CD4-positive, alpha-beta T cell (primary cell): ENCODE measurements at places on chromosomes 1 and 21. TPM values are rescaled to one million over a fixed set of nuclear protein-coding genes. Genes with fewer than 3 reads are reported as not detected.

UHMK1 gene
- total RNA-seq, result 47.3 TPM

FAM177B gene
- total RNA-seq, result not detected

DNA sequence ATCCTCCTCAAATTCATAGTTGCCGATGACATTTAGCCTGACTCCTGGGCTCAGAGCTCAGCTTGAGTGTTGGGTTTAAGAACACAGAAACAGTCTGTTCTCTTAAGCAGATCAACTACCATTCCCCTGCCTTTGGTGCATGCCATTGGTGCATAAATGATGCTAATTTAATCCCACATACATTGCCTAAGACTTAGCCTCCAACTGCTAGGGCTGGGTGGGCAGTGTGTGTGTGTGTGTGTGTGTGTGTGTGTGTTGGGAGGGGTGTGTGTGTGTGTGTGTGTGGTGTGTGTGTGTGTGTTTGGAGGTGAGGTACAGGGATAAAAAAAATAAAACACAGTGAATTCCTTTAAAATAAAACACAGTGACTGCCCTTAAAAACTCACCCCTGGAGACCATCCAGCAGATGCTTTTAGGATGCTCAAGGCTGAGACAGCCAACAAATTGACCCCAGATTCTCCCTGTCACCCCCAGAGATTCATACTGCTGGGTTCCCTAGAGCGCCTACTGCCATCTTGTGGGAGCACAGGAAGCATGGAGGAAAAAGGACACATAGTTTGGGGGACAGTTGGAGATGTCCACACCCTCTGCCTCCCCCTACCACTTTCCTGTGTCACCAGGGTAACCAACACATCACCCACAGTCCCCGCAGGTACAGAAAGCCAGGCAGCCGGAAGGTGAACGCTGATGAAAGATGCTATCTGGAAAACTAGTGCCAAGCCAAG is 30.6 kb downstream of the KLHDC7A start:
- DNase-seq, result no peak

DNA sequence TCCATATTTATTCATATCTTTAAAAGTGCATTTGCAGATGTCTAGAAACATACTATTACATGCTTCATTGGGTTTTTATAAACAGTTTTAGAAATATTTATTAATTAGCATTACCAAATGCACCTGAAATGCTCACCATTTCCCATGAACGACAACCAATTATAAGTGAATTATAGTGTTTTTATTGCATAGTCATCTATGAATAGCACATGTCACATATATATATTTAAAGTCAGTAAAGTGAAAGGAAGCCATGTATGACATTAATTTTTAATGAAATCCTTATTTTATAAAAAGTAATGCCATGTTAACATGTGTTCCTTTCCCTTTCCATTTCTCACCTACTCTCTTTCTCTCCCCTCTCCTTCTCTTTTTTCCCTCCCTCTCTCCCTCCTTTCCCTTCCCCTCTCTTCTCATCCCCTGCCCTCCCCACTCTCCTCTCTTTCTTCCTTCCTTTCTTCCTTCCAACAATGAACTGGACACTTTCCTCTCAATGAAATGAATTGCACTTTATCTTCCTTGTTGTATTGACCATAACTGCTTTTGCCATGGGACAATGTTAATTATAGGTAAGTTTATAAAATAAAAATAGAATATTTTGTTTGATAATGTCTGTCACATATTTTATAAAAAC is 179.3 kb downstream of the NCAM2 start:
- no peak for DNase-seq

GREM2 gene
- 0.28 TPM for total RNA-seq

C8B gene
- not detected for total RNA-seq

DNA sequence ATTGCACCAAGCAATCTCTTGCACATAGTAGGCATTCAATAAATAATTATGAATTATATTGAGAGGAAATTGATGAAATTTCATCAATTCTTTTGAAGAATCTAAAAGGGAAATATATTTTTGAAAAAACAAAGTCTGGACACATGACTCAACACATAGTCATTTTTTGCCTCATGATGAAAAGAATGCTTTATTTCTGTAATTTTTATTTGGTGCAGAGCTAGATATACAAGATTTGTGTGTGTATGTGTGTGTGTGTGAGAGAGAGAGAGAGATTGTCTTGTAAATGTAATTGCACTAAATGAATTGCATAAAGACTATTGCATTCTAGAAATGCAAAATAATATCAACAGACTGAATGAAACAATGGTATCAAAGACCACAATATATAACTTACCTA is 206.2 kb upstream of the C1orf87 start:
- DNase-seq, result no peak

DNA sequence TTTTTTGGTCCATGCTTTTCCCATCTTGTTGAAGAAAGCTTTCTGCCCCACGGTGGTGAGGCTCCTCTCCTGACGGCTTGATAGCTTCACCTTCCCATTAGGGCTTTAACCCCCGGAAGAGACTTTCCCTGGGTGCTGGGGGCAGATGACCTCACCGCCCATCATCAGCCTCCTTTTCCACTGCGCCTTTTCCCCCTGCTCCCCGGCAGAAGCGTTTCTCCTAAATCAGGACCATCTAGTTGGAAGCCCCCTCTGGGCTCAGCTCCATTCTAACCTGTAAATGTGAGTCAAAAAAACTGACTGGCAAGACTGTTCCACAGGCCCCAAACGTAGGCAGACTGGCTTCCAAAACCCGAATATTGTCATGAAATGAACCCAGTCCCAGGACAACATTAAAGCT is 6.7 kb downstream of the POFUT2 start:
- DNase-seq, result no peak

NBL1 gene
- total RNA-seq, result 29.7 TPM

DNA sequence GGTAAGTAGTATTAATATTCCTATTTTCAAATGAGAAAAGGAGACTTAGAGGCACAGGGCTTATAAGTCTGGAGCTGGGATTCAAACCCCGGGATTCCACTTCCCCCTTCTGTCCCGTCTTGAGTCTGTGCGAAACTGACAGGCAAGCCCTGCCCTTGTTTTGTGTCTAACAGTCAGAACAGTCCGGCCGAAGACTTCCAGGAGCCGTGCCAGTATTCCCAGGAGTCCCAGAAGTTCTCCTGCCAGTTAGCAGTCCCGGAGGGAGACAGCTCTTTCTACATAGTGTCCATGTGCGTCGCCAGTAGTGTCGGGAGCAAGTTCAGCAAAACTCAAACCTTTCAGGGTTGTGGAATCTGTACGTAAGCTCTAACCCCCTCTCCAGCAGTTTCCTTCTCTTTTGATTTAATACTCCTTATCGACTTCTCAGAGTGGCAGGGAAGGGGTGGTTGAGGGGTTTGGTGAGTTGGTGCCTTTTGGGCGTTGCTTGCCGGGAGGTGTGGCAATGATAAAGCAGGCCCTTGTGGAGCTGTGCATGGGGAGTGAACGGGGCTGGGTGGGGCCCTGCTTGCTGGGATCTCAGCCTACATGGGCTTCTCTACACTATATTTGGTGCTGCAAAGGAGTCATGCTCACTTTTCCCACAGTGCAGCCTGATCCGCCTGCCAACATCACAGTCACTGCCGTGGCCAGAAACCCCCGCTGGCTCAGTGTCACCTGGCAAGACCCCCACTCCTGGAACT is 29.4 kb downstream of the IL6R start:
- no peak for DNase-seq

- no peak for DNase-seq
Observed at GRCh38 chr1:187960125-187960638, 1131.4 kb downstream of the PLA2G4A start.

DNA sequence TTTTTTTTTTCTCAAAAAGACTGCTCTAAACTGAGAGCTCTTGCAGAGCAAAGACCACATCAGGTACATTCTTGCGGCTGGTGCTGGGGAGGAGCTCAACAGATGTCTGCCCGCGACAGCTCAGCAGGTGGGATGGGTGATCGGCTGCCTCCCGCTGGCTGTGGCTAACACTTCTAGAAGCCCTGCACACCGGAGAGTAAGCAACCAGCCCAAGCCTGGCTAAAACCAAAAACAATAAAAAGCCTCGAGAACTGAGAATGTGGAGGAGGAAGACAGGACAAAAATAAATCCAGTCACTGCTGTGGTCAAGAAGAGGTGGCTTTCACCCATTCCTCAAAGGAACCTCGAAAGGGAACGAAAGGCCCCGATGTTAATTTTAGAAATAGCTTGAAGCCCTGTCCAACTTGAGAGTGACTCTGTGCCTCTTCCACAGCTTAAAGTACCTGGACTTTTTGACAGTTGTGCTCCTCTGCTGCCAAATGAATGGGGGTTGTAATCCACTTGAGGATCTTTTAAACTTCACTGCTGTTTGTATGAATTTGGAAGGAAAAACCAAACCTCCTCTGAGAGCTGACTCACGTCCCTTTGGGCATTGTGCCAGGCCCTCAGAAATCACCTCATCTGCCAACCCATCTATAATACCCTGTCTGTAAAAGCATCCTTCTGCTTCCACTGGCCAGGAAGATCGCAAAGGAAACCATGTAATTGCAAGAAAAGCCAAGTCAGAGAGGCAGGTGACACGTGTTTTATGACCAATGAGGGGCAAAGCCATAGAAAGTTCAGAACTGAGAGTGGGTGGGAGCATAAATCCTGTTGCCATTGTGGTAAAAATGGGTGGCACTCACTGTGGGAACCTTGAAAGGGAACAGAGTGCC is 78.6 kb downstream of the KCNN3 start:
- peak; percentile 83 for DNase-seq

ARMH1 gene
- total RNA-seq, result 84.0 TPM

- no peak for DNase-seq
Observed at GRCh38 chr1:228226956-228227791, 19.3 kb downstream of the OBSCN start.

- no peak for DNase-seq
Observed at GRCh38 chr1:65470766-65471165, 50.3 kb downstream of the LEPR start.

S100A10 gene
- 204 TPM for total RNA-seq

GRCh38 chr1:43327549-43328292 is 9.9 kb upstream of the MPL start:
- no peak for DNase-seq

FCGR3B gene
- not detected for total RNA-seq

- peak; percentile 12 for DNase-seq
Observed at GRCh38 chr1:153355445-153356071, 2.1 kb upstream of the S100A9 start.

DNA sequence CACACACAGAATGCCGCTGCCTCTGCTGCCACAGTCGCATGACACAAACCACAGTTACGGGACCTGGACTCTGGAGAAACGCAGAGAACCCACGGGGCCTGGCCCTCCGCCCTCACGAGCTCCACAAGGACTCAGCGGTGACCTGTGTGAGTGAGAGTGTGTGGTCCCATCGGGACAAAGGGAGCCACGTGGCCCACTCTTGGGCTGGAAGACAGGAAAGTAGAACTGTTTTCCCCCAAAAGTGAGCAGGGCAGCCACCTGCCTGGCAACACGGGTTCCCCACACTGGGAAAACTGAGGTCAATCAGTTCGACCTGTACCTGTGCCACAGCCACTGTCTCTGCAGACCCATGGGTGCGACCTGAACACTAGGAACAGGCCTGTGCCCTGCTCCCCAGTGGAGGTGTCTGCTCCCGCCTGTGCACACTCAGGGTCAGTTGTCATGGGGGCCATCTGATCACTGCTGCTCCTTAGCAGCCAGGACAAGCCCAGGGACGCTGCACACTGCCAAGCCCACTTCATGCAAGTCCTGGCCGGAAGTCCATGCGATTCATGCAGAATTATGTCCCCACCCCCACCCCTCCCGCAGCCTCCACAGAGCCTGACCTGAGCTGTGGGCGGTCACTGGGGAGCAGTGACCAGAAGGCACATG is 54.4 kb upstream of the ADARB1 start:
- no peak for DNase-seq

GRCh38 chr1:178310685-178311105 is 186.1 kb downstream of the CLEC20A start:
- no peak for DNase-seq

GRCh38 chr1:69167876-69168275 is 399.8 kb upstream of the LRRC7 start:
- no peak for DNase-seq

- DNase-seq, result no peak
Observed at GRCh38 chr1:181669246-181669645, 185.9 kb downstream of the CACNA1E start.

- no peak for DNase-seq
Observed at GRCh38 chr1:10659218-10659617, 137.2 kb downstream of the CASZ1 start.

DNA sequence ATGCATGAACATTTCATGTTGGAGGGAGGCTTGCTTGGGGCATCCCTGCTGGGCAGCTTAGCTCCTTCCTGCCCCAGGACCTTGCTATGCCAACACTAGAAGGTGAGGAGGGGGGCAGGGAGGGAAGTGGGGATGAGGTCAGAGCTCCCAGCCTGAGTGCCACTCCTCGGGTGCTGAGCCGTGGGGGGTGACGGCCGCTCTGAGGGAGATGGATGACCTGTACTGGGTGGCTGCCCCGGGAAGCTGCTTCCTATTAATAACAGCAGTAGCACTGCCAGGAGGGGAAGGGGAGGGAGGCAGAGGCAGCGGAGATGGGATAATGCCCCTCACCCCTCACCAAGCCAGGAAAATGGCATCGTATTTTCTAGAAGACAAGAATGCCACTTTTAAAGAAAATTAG is 60.6 kb downstream of the UBIAD1 start:
- DNase-seq, result no peak

- no peak for DNase-seq
Observed at GRCh38 chr1:201044119-201044518, 20.6 kb upstream of the KIF21B start.

GRHL3 gene
- total RNA-seq, result not detected

- DNase-seq, result no peak
Observed at GRCh38 chr21:45607909-45608295, 35.6 kb upstream of the PCBP3 start.

DNA sequence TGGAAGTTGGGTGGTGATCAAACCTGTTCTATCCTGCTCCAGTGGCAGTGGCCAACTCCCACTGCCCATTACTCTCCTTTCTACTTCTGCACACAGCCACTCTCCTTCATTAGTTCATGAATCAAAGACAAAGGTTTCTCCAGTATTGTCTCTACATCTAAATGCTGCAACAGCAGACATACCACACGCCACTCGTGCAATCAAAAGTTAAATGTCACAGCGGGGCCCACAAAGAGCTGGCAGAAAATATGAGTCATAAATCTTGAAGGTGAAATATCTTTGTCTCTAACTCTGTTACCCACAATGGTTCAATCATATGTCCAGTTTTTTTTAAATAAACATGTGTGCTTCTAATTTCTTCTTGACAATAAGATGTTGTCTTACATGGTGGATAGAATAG is 13.3 kb downstream of the APCS start:
- no peak for DNase-seq

GRCh38 chr1:200437556-200438203 is 27.8 kb upstream of the ZNF281 start:
- DNase-seq, result no peak

DNA sequence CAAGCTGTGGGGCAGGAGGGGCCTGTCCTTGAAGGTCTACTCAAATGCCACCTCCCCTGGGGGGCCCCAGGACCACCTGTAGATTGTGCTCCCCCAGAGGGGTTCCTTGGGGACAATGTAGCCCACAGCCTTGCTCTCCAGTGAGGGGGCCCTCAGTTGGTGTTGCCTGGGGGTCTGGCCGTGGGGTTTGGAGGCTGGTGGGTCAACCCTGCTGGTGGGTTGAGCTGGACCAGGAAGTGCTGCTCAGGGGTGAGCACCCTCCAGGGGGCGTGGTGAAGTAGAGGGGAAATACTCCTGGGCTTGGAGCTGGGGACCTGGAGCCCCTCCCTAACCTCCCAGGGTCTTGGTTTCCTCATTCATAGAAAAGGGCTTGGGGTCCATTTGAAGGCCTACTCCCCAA is 143.6 kb upstream of the WNT4 start:
- no peak for DNase-seq
